ENCODE measurements at places on chromosomes 11 and 22. TPM values are rescaled to one million over a fixed set of nuclear protein-coding genes. Genes with fewer than 3 reads are reported as not detected.

- no peaks in the 10 kb centered on the region for H3K4me1 ChIP-seq
- H3K36me3 ChIP-seq, result no peaks in the 10 kb centered on the region
- H3K27me3 ChIP-seq, result no peaks in the 10 kb centered on the region
- H3K4me3 ChIP-seq, result no peak overlapping the region
These were observed 244.8 kb upstream of the FAT3 start for GRCh38 chr11:91979775-91980174.

- no peaks in the 10 kb centered on the region for H3K27me3 ChIP-seq
- no peak overlapping the region for H3K27ac ChIP-seq
- no peak overlapping the region for H3K4me3 ChIP-seq
- peaks cover 38% of the 10 kb centered on the region for H3K36me3 ChIP-seq
- peaks cover 53% of the 10 kb centered on the region for H3K4me1 ChIP-seq
These were observed 5.8 kb downstream of the SELENOO start for GRCh38 chr22:50206599-50206998.

RAB3IL1 gene
- total RNA-seq, result 32.2 TPM

GRCh38 chr11:84865791-84866535 lies 761.2 kb downstream of the DLG2 start:
- H3K4me1 ChIP-seq, result no peaks in the 10 kb centered on the region
- no peaks in the 10 kb centered on the region for H3K27me3 ChIP-seq
- DNase-seq, result no peak
- H3K27ac ChIP-seq, result no peak overlapping the region

DNA sequence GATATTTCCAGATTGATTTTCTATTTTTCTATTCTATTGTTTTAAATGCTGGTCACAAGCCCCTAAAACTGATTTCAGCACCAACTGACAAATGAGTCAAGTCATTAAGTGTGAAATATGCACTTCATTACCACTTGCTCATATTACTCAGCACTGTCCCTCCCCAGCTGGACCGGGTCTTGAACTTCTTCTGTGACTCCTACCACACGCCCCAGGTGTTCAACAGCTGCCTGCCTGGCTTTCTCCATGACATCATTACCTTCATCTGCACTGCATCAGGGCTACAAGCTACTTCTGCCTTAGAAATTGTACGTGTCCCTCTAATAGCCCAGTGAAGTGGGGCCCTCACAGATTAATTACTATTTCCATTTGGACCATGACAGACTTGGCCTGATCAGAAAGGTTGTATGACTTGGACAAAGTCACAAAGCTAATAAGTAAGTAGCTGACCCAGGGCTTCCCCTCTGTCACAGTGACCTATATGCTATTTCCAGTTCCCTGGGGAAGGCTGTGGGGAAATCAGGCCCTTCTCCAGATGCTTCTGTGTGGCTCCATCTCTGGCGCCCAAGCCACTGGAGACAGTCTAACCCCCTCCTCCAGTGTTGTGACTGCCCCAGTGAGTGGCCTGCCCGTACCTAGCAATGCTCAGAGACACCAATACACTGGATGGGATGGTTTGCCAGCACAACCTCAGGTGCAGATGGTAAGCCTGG lies 18.1 kb downstream of the TBC1D10A start:
- no peak for DNase-seq
- H3K4me3 ChIP-seq, result no peak overlapping the region
- peak overlapping the region; percentile 87 for H3K27ac ChIP-seq
- H3K4me1 ChIP-seq, result peaks cover 99% of the 10 kb centered on the region
- H3K36me3 ChIP-seq, result no peaks in the 10 kb centered on the region

OR5M3 gene
- total RNA-seq, result not detected

DNA sequence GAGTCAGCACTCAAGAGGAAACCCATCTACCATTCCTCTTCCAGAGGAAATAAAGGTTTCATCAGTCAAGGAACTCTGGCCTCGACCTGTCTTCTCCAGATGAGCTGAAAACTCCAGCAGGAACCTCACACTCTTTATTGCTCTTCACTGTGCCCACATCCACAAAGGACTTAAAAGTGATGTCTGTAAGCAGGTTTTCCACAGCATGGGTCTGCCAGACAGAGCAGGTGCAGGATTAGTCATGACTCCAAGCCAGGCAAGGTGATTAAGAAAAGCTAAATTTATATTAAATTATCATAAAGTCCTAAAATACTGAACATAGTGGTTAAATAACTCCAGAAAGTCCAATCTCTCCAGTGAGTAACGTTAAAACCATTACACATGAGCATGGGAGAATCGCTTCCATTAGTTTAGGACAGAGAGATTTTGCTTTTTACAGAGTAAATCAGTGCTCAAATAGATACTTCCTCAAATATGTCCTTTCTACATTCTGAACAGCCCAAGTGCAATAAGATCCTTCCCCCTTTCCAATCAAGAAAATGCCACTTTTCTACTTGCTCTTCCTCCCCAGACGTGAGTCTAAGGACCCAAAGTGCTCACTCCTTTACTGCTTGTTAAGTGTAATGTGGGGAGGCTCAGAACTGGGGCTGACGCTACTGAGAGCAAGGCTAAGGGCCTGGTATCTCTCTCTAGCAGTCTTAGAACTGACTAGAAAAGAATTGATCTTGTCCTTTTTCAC lies 10.7 kb upstream of the CKAP5 start:
- no peaks in the 10 kb centered on the region for H3K36me3 ChIP-seq
- no peak overlapping the region for H3K4me3 ChIP-seq
- no peak for DNase-seq

- no peak for DNase-seq
These were observed 4.8 kb downstream of the RTL6 start for GRCh38 chr22:44493206-44493605.

GRCh38 chr11:62832336-62833234 lies at the start of gene TEX54:
Gene TEX54 (minus strand): TSS chr11:62832841.
- H3K36me3 ChIP-seq, result no peaks in the 10 kb centered on the region
- peaks cover 59% of the 10 kb centered on the region for H3K4me1 ChIP-seq
- H3K27me3 ChIP-seq, result no peaks in the 10 kb centered on the region
- DNase-seq, result peak; percentile 93

SEC14L6 gene
- not detected for total RNA-seq

DNA sequence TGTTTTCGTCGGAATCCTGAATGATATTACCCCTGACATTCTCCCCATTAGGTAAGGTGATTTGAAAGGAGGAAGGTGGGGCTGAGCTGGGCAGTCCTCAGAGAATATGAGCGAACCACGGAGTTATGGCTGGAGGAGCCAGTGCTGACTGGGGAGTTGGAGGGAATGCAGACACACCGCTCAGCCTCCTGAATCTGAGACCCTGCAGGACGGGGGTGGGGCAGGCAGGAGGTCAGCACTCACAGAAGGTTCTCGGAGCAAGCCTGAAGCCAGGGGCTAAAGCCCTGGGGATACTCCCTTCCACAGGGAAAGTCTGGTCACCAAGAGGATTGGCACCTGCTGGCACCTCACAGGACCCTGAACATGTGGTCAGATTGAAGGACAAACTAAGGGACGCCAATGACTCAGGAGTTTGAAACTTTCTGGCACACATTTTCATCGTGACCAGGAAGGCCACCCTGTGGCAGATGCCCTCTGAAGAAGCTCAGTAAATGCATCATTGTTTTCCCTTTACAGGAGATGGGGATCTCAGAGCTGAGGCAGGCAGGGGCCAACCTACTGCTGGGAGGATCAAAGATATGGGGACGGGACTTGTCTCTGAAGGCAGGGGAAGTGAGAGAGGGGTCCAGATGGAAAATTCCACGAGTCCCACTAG lies 26.9 kb upstream of the FCHSD2 start:
- no peaks in the 10 kb centered on the region for H3K27me3 ChIP-seq
- H3K27ac ChIP-seq, result no peak overlapping the region

DNA sequence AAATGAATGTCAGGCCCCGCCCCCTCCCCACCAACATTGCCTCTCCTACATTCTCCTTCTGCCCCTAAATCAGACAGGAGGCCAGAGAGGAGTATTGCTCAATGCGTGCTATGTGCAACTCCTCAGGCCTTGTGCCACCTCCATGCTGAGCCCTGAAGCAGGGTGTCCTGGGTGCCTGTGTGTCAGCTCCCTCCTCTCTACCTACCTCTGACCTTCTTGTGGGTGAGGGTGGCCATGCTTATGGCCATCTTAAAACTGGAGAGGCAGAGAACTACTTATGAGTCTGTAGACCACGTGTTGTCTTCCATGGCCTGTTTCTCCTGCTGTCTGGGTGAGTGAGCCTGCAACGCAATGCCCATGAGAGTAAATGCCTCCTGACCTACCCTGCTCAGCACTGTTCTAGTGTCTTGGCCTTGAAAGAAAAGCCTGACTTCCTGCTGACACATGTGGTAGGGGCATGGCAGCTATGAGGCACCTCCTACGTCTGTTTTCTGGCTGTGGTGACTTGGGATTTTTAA lies 10.5 kb downstream of the MCAM start:
- H3K27me3 ChIP-seq, result no peaks in the 10 kb centered on the region
- no peak overlapping the region for H3K4me3 ChIP-seq
- H3K4me1 ChIP-seq, result peaks cover 5% of the 10 kb centered on the region
- DNase-seq, result no peak
- H3K27ac ChIP-seq, result peak overlapping the region; percentile 63

DNA sequence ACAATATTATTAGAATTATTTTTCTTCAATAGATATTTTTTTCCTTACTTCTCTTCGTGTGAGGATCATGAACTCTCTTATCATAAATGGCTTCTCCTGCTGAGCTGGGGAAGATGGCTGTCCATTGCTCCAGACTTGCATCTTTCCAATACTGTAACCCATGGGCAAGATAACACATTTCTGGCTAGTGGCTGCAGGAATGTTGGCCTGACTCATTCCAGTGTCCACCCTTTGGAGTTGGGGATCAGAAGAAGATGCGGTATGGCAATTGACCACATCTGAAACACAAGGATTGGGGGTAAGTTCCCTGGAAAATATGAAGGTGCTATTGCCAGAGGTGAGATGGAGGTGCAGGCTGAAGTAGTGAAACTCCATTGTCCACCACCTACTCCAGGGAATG lies 92.8 kb downstream of the FAR1 start:
- no peak overlapping the region for H3K27ac ChIP-seq
- H3K27me3 ChIP-seq, result no peaks in the 10 kb centered on the region
- H3K4me1 ChIP-seq, result no peaks in the 10 kb centered on the region
- no peaks in the 10 kb centered on the region for H3K36me3 ChIP-seq
- no peak overlapping the region for H3K4me3 ChIP-seq

PKDREJ gene
- total RNA-seq, result not detected

DNA sequence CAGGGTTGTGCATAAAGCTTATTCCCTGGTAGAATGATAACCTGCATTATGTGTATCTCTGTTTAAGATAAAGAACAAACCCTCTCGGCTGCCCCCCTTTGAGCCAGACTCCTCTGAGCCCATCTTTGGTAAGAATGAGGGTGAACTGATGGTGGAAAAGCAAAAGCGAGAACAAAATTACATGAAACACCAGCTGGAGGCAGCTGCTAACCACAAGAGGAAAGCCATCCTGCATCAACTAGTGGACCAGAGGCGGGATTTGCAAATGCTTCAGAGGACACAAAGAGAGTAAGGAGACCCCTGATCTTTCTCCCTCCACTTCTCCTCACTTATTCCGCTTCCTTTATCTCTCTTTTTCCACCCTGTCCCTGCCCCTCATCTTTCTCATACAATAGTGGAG lies 40.3 kb downstream of the CCDC81 start:
- no peaks in the 10 kb centered on the region for H3K4me1 ChIP-seq
- DNase-seq, result no peak
- H3K27me3 ChIP-seq, result no peaks in the 10 kb centered on the region
- no peaks in the 10 kb centered on the region for H3K36me3 ChIP-seq

OR8G1 gene
- not detected for total RNA-seq

- H3K36me3 ChIP-seq, result no peaks in the 10 kb centered on the region
- no peaks in the 10 kb centered on the region for H3K27me3 ChIP-seq
- H3K4me1 ChIP-seq, result no peaks in the 10 kb centered on the region
- no peak for DNase-seq
- no peak overlapping the region for H3K27ac ChIP-seq
- H3K4me3 ChIP-seq, result no peak overlapping the region
These were observed 117.6 kb upstream of the ARHGAP20 start for GRCh38 chr11:110829873-110830272.

DNA sequence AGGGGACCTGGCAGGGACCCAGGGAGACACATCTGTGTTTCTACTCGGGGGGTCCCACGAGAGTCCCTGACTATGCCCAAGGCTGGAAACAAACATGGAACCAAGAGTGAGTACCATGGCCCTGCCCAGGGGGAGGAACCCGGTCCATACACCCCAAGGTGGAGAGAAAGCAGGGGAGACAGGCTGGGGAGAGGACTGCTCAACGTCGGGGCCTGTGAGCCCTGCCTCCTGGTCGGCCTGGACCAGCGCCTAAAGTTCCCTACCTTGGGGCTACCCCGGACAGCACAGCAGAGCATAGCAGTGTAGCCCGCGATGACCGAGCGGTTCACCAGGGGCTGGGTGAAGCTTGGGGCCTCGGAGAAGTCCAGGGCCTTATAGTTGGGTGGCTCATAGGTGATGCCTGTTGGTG lies 20.2 kb downstream of the MYBPC3 start:
- no peaks in the 10 kb centered on the region for H3K27me3 ChIP-seq
- H3K4me3 ChIP-seq, result no peak overlapping the region
- H3K4me1 ChIP-seq, result peaks cover 13% of the 10 kb centered on the region
- H3K27ac ChIP-seq, result no peak overlapping the region
- DNase-seq, result no peak

DNA sequence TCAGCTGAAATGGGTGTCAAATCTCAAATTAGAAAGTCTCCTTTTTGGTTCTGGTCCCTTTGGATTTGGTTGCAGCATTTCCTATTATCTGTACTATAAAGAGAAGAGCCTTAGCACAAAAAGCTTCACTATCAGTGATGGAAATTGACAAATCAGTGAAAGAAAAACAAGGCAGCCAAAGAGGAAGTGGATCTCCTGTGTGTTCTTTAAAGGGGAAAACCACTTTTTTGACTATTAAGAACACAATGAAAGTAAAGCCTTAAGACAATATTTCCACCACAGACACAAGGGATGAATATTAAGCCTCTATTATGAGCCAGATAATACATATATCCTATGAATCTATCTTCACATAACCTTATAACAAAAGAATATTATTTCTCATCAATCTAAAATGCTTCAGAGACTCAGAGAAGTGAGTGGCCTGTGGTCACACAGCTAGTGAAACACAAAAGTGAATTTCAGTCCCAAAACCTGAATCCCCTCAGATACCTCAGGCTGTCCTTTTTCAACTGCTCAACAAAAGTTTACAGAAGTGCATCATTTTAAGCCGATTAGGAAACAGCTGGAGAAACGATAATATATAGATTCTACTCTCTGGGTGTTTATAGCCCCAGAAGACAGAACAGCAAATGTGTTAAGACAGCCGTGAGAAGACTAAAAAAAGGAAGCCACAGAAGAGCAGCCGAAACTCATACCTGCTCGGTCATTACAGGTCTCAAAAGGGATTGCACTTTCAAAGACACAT lies 24.4 kb upstream of the FSHB start:
- H3K27ac ChIP-seq, result no peak overlapping the region
- DNase-seq, result no peak
- no peaks in the 10 kb centered on the region for H3K4me1 ChIP-seq

DNA sequence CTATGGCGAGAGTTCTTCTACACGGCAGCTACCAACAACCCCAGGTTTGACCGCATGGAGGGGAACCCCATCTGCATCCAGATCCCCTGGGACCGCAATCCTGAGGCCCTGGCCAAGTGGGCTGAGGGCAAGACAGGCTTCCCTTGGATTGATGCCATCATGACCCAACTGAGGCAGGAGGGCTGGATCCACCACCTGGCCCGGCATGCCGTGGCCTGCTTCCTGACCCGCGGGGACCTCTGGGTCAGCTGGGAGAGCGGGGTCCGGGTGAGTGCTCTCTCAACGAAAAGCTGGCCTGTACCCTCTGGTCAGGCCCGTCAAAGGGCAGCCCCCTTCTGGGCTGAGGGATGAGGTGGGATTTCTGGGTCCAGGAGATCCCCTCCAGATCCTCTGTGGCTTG lies 15.9 kb upstream of the MAPK8IP1 start:
- no peak overlapping the region for H3K27ac ChIP-seq
- H3K4me1 ChIP-seq, result no peaks in the 10 kb centered on the region
- H3K27me3 ChIP-seq, result no peaks in the 10 kb centered on the region
- no peak for DNase-seq
- H3K36me3 ChIP-seq, result no peaks in the 10 kb centered on the region
- H3K4me3 ChIP-seq, result no peak overlapping the region

Data from vagina (tissue), 2 donors.